ENCODE measurements at places on chromosomes 16 and 17.
A peak's percentile ranks its signal among the peaks of the same experiment; 100 is the strongest.

DNA sequence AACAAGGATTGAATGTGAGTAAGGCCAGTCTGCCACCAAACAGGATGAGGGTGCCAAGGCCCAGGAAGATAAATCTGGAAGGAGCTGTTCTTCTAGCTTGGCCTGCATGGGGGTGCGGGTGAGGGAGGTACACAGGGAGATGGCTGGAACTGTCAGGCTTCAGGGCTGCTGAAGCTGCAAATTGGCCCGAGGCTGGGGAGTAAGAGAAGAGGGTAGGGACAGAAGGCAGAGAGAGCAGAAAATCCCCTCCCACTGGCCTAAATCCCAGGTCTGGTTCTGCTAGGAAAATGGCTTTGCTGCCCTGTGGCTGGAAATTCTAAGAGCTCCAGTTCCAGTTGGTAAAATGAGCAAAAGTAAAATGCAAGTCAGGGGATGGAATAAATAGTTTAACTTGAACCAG is 87.9 kb downstream of the CCDC182 start:
- H3K4me3 ChIP-seq = no peak overlapping the region
- H3K27ac ChIP-seq = no peak overlapping the region
- peaks cover 15% of the 10 kb centered on the region for H3K4me1 ChIP-seq

- H3K36me3 ChIP-seq = no peaks in the 10 kb centered on the region
- peaks cover 15% of the 10 kb centered on the region for H3K4me1 ChIP-seq
- no peak overlapping the region for H3K27ac ChIP-seq
These were observed 119.2 kb downstream of the RPTOR start for GRCh38 chr17:80663781-80664206.

- H3K36me3 ChIP-seq = no peaks in the 10 kb centered on the region
- H3K27me3 ChIP-seq = no peaks in the 10 kb centered on the region
- no peaks in the 10 kb centered on the region for H3K4me1 ChIP-seq
- no peak overlapping the region for H3K4me3 ChIP-seq
- DNase-seq = no peak
These were observed 11.6 kb downstream of the GSG1L2 start for GRCh38 chr17:9810100-9810949.

DNA sequence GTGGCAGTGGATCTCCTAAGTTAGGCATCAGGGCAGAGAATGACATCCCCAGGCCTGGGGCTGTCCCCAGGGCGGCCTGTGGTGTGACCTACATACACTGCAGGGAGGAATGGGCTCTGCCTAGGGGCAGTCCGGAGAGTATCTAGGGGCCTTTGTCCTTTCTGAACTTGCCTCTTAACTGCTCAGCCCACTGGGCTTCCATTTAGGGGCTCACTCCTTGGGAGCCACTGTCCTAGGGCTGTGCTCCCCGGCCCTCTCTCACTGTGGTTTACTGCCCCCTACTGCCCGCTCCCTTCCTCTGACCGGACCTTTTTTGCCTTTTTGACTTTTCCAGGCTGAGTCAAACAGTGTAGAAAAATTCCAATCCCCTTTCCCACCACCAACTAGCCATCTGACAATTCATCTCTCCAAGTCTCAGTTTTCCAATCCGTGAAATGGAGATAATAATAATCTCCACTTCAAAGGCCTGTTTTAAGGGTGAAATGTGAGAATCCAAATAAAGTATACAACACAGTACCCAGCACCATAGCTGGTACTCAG is 66.8 kb downstream of the DNAH3 start:
- no peaks in the 10 kb centered on the region for H3K36me3 ChIP-seq
- H3K4me3 ChIP-seq = no peak overlapping the region
- peak; percentile 54 for DNase-seq
- H3K4me1 ChIP-seq = no peaks in the 10 kb centered on the region
- no peak overlapping the region for H3K27ac ChIP-seq
- no peaks in the 10 kb centered on the region for H3K27me3 ChIP-seq

- no peaks in the 10 kb centered on the region for H3K4me1 ChIP-seq
- H3K27ac ChIP-seq = no peak overlapping the region
- DNase-seq = no peak
- H3K4me3 ChIP-seq = no peak overlapping the region
- H3K36me3 ChIP-seq = no peaks in the 10 kb centered on the region
These were observed 59.1 kb downstream of the NOG start for GRCh38 chr17:56652628-56653027.

- H3K27me3 ChIP-seq = no peaks in the 10 kb centered on the region
- no peaks in the 10 kb centered on the region for H3K36me3 ChIP-seq
- no peak overlapping the region for H3K4me3 ChIP-seq
- peaks cover 15% of the 10 kb centered on the region for H3K4me1 ChIP-seq
- H3K27ac ChIP-seq = no peak overlapping the region
These were observed 450.3 kb upstream of the PSMD7 start for GRCh38 chr16:73846356-73846755.

- H3K4me1 ChIP-seq = no peaks in the 10 kb centered on the region
- no peak overlapping the region for H3K4me3 ChIP-seq
- H3K27ac ChIP-seq = no peak overlapping the region
- no peak for DNase-seq
- no peaks in the 10 kb centered on the region for H3K27me3 ChIP-seq
These were observed 80.1 kb upstream of the TRAP1 start for GRCh38 chr16:3797473-3797872.

GRCh38 chr16:24130494-24131085 is 125.5 kb upstream of the CACNG3 start:
- H3K27me3 ChIP-seq = no peaks in the 10 kb centered on the region
- H3K36me3 ChIP-seq = no peaks in the 10 kb centered on the region
- H3K4me1 ChIP-seq = peaks cover 9% of the 10 kb centered on the region
- no peak overlapping the region for H3K4me3 ChIP-seq

DNA sequence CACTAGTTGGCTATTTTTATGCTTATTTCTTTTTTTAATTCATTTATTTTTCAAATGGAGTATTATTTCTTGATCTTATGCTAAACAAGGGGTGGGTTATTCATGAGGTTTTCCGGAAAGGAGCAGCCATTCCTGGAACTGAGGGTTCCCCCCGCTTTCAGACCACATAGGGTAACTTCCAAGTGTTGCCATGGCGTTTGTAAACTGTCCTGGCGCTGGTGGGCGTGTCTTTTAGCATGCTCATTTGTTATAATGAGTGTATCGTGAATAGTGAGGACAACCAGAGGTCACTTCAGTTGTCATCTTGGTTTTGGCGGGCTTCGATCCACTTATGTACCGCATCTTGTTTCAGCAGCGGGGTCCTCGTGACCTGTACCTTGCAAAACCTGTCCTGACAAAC is 29.6 kb upstream of the ASGR2 start:
- no peak overlapping the region for H3K27ac ChIP-seq
- DNase-seq = no peak

GRCh38 chr17:42536372-42537155 is 523 bp downstream of the NAGLU start:
- peaks cover 4% of the 10 kb centered on the region for H3K36me3 ChIP-seq
- DNase-seq = no peak
- H3K27ac ChIP-seq = peak overlapping the region; percentile 49

DNA sequence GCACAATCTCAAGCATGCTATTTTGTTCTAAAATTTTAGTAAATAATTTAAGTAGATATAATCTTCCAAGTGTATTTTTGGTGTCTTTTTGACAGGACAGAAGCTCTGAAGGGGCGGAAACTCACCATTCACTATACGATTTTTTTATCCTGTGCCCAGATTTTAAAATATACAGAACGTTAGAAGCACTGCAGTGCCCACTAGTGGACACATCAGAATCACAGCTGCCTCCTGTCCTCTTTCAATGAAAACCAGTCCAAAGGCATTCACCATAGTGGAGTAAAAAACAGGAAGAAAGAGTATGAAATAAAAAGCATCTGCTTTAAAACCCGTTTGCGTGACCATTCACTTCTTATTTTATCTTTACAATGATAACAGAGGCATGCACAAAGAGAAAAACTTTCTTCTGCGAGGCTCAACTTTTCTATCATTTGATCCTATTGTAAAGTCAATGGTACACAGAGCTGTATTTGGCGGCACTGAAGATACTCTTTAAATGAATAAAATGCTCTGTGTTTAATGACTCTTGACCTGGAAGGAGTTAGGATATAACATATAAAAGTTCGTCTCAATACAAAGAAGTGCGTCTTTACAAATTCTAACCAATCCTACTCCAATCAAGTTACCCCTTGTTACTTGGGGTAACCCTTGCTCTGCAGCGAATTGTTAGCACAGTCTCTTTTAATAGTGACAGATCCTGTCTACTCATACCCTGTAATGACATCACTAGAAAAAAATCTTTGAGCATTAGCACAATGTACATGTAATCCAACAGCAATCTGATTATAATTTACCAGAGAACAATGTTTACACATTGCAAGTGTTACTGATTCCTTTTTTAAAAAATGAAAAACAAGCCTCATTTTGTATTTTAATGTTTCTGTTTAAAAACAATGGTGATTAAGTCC is 339.8 kb upstream of the PSMD7 start:
- no peaks in the 10 kb centered on the region for H3K27me3 ChIP-seq
- peaks cover 5% of the 10 kb centered on the region for H3K4me1 ChIP-seq
- no peaks in the 10 kb centered on the region for H3K36me3 ChIP-seq
- H3K4me3 ChIP-seq = no peak overlapping the region
- DNase-seq = peak; percentile 55

DNA sequence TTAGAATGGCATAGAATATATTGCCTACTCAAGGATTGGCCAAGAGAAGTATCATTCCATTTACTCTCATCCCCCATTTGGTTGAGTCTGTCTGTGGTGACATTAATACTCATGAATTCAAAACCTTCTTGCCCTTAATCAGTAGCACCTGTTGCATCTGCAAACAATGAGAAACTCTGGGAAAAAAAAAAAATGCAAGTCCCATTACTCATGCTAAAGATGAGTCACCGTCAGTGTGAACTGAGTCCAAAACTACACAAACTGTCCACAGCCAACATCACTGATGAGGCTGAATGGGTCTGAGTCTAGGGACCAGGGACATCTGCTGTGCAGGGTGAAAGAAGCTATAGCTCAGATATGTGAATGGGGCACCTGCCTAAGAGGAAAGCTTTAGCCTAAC is 96.9 kb upstream of the ADAMTS18 start:
- H3K4me3 ChIP-seq = no peak overlapping the region
- H3K27me3 ChIP-seq = no peaks in the 10 kb centered on the region
- H3K4me1 ChIP-seq = no peaks in the 10 kb centered on the region
- DNase-seq = no peak
- H3K27ac ChIP-seq = no peak overlapping the region

DNA sequence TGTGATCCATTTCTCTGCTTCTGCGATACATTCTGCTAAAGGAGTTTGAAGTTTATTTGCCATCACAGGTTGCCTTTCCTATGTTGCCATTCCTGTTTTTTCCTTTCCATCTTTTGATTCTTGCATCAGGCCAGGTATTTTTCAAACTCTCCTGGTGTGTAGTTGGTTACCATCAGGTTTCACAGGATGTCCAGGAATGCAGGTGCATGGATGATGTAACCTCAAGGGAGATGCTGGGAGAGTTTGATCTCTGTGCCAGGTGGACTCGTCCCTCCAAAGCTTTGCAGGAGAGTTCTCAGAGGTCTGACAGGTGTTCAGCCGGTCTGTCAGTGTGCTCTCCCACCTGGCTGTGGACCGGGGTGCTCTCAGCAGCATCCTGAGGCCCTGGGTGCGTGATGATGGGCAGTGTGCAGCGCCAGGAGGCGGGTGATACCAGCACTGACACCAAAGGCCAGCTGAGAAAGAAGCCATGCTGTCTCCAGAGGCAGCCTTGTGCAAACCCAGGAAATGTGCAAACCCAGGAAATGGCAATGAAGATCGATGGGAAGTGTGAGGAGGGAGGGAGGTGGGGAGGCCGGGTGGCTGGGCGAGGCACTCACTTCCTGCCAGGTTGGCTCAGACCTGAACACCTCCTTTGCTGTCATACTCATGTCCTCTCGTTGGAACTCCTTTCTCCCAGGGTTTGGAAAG is 1.7 kb downstream of the ATP2C2 start:
- H3K36me3 ChIP-seq = no peaks in the 10 kb centered on the region
- H3K4me1 ChIP-seq = peaks cover 6% of the 10 kb centered on the region
- H3K27ac ChIP-seq = no peak overlapping the region
- DNase-seq = no peak
- H3K27me3 ChIP-seq = peaks cover 3% of the 10 kb centered on the region

GRCh38 chr16:55275167-55275566 is 48.8 kb upstream of the IRX6 start:
- H3K4me1 ChIP-seq = no peaks in the 10 kb centered on the region
- no peaks in the 10 kb centered on the region for H3K36me3 ChIP-seq
- H3K27ac ChIP-seq = no peak overlapping the region
- DNase-seq = no peak
- no peak overlapping the region for H3K4me3 ChIP-seq

DNA sequence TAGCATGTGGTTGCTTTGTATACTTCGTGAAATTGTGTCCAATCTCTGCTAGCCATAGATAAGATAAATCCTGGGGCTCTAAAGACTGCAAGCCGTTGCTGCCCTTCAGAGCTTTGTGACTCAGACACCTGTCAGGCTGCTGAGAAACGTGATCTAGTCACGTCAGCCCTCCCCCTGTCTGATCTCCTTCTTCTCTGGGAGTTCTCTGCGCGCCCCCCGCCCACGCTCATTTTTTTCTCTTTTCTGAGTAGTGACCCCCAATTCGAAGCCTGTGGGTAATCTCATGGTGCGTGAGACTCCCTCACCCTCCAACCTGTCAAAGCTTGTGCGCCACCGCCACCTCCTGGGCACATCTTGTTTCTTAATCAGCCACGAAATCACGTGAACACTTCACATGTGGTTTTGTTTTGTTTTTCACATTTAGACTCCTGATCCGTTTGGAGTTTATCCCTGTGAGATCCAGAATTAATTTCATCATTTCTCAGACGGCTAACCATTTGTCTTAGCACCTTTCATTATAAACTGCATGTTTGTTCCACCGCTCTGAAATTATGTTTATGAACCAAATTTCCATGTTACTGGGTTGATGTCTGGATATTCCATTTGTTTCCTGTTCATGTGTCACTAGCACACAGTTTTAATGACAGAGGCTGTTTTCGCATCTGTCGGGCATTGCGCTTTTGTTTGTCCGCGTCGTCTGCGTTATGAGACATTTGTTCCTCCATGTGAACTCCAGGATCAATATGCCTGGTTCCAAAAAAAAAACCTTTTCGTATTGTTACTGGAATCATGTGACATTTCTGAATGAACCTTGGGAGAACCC is 977 bp upstream of the ZNF778 start:
- peak; percentile 67 for DNase-seq
- H3K36me3 ChIP-seq = peaks cover 13% of the 10 kb centered on the region
- peaks cover 4% of the 10 kb centered on the region for H3K4me1 ChIP-seq
- H3K27ac ChIP-seq = no peak overlapping the region
- H3K4me3 ChIP-seq = peak overlapping the region; percentile 97
- no peaks in the 10 kb centered on the region for H3K27me3 ChIP-seq

DNA sequence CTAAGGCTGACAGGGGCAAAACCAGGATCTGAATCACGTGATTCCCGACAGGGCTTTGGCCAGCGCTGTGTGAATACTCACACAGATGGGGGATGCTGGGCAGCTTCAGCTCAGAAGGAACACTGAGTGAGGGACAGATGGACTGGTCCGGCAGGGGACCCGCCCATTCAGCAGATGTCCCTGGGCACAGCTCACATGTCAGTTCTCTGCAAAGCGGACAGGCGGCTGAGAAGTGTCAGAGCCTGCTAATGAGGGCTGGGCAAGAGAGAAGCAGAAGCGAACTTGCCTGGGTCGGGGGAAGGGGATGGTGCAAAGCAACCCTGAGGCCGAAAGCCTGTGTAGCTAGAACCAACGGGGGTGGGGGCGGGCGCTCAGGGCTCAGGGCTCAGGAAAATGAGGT is 11.9 kb upstream of the GLIS2 start:
- H3K4me3 ChIP-seq = no peak overlapping the region
- no peak for DNase-seq
- no peak overlapping the region for H3K27ac ChIP-seq
- H3K36me3 ChIP-seq = no peaks in the 10 kb centered on the region
- peaks cover 27% of the 10 kb centered on the region for H3K4me1 ChIP-seq

Measured in neuronal stem cell (in vitro differentiated cells).